Placental pericyte (primary cell): ENCODE measurements at places on chromosomes 2 and 18. TPM values are rescaled to one million over a fixed set of nuclear protein-coding genes. Genes with fewer than 3 reads are reported as not detected.

The ZNF396 gene
- 0.57 and 1.8 TPM in 2 replicates for total RNA-seq

The DNMT3A gene
- 9.3 and 10.9 TPM in 2 replicates for total RNA-seq

The NTSR2 gene
- not detected in 2 replicates for total RNA-seq

The PIKFYVE gene
- total RNA-seq: 37.0 and 41.9 TPM in 2 replicates

The HOXD13 gene
- not detected in 2 replicates for total RNA-seq

The ATOH8 gene
- 3.6 and 10.9 TPM in 2 replicates for total RNA-seq

The POTEI gene
- not detected in 2 replicates for total RNA-seq

The RTKN gene
- 9.4 and 17.5 TPM in 2 replicates for total RNA-seq

The VAMP8 gene
- total RNA-seq: 11.8 and 14.0 TPM in 2 replicates

The CLIP4 gene
- total RNA-seq: 47.0 and 129 TPM in 2 replicates

The DPP10 gene
- not detected in 2 replicates for total RNA-seq

The TXNDC2 gene
- total RNA-seq: 0.14 and 0.22 TPM in 2 replicates

The TUBA4B gene
- not detected in 2 replicates for total RNA-seq

The BMP10 gene
- total RNA-seq: 0.44 TPM in 1 of 2 replicates, not detected in the other

The ALLC gene
- not detected in 2 replicates for total RNA-seq

The EDAR gene
- not detected in 2 replicates for total RNA-seq

The TPRKB gene
- total RNA-seq: 13.1 and 33.2 TPM in 2 replicates

The ABI2 gene
- total RNA-seq: 33.3 and 47.5 TPM in 2 replicates

The NEB gene
- 0.22 and 0.29 TPM in 2 replicates for total RNA-seq

The DCC gene
- under 0.01 TPM in 1 of 2 replicates, not detected in the other for total RNA-seq

The TRIM54 gene
- not detected in 2 replicates for total RNA-seq

The KLHL14 gene
- not detected in 2 replicates for total RNA-seq

The LAMA3 gene
- 0.88 and 1.7 TPM in 2 replicates for total RNA-seq

The IL1B gene
- total RNA-seq: 183 and 305 TPM in 2 replicates

The NT5DC4 gene
- not detected in 2 replicates for total RNA-seq

The KCNIP3 gene
- total RNA-seq: 0.57 and 0.88 TPM in 2 replicates

The EEF1B2 gene
- total RNA-seq: 328 and 589 TPM in 2 replicates

The SPP2 gene
- not detected in 2 replicates for total RNA-seq

The PIEZO2 gene
- total RNA-seq: 21.2 and 23.2 TPM in 2 replicates

The TACR1 gene
- 0.29 TPM in 1 of 2 replicates, not detected in the other for total RNA-seq

The OR6B2 gene
- total RNA-seq: not detected in 2 replicates

The SCN7A gene
- total RNA-seq: under 0.01 TPM in 1 of 2 replicates, not detected in the other

The SLC9A2 gene
- not detected in 2 replicates for total RNA-seq

The C18orf63 gene
- not detected in 2 replicates for total RNA-seq

The TNFAIP6 gene
- 38.1 and 44.2 TPM in 2 replicates for total RNA-seq

The EGR4 gene
- total RNA-seq: not detected in 2 replicates

The PKDCC gene
- total RNA-seq: 3.4 and 30.4 TPM in 2 replicates

The ELOA2 gene
- not detected in 2 replicates for total RNA-seq
